ENCODE measurements at places on chromosomes 7 and 10.
A peak's percentile ranks its signal among the peaks of the same experiment; 100 is the strongest.

GRCh38 chr10:11276449-11276990 lies 258.8 kb downstream of the CELF2 start:
- no peak for DNase-seq

DNA sequence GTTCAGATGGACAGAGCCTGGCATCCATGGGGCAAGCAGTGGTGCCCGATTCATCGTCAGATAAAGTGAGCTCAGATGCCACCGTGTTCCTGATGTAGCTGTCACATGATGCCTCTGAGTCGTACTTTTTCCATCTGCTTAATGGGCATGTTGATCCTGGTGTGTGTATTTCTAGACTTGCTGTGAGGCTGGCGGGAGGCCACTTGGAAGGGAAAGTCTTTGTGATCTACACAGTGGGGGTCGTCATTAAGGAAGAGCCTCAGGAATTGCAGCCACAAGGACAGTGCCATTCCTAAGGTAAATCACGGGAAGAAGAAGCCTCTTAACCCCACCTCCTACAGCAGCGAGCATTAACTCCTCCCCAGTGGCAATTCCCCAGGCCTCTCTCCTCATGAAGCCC lies 63.0 kb downstream of the RGS10 start:
- DNase-seq = no peak

GRCh38 chr10:127346604-127347003 lies 150.2 kb upstream of the INSYN2A start:
- DNase-seq = no peak

GRCh38 chr10:125886914-125887512 lies 5.9 kb upstream of the DHX32 start:
- DNase-seq = no peak

- no peak for DNase-seq
Measured at GRCh38 chr10:8059191-8059936, 4.9 kb downstream of the GATA3 start.

GRCh38 chr7:157272351-157273207 lies 64.2 kb upstream of the DNAJB6 start:
- DNase-seq = no peak

DNA sequence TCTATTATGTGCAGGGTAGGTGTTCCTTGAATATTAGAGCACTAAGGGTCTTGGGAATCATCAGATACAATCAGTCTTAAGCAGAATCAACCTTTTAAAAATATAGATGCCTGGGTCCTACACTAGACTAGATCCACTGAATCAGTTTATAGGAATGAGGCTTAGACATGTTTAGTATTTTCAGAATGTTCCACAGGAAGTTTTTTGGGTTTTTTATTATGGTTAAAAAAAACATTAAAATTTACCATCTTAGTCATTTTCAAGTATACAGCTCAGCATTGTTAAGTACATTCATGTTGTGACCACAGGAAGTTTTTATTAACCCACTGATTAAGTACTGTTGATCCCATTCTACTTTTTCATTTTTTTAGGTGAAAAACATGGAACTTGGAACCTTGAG lies 135.7 kb downstream of the LCOR start:
- no peak for DNase-seq

DNA sequence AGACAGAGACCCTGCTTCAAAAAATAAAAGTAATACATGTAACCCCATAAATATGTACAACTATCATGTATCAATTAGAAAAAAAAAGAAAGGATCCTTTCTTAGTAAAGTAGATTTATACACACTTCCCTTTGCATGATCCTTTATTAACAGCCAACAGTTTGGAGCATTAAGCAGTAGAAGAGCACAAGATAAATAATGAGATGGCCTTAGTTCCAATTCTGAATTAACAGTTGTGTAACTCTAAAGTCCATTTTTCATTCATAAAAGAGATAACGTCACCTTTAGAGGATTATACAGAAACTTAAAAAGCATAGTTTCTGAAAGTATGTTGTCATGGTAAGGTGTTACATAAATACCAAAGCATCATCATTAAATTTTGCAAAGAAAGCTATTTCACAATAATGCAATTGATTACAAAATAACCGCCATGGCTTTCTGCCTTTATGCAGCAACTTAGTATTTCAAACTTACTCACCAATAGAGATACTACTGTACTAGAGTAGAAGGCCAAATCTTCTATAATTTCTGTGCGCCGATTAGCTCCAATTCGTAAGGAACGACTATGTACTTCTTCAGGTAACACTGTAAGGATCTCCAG lies 40.3 kb downstream of the TNPO3 start:
- no peak for DNase-seq

DNA sequence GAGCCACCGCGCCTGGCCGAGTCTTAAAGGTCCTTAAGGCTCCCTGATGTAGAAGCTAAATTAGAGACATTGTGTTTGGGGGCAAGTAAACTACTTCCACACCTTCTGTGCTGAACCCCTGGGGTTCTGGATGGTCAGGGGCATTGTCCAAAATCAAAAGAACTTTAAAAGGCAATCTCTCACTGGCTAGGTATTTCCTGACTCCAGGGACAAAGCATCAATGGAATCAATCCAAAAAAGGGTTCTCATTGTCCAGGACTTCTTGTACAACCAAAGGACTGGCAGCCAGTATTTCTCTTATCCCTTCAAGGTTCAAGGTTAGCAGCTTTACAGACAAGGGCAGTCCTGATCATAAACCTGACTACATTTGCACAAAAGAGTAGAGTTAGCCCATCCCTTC lies 24.0 kb downstream of the SRPK2 start:
- DNase-seq = no peak

DNA sequence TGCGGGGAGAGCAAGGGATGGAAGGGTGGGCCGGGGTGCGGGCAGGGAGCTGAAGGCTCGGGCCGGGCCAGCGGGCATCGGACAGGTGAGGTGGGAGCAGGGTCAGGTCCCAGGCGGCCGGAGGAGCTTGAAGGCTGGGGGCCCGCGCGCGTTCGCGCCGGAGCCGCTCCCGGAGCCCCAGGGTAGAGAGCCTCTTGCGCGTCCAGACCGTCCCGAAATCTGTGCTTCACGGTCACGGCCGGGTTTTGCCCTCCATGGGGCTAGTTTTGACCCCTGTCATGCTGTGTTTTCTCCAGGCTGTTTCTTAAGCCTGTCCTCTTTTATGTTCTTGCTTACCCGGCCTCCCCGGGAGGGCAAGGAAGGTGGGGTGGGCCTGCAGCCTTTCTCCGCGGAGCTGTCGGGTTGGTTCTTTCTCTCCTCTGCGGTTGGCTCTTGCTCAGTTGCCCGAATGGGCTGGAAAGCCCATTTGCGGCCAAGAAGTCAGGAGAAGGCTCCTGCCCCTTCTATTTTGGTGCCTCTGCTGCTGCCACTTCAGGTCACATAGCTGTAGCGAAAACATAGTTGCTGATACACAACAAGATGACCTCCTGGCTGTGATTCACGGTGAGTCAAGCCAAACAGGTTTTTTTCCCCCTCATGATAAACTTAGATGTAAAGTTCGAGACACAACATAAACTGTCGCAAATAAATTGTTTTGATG lies 650 bp downstream of the UBE2D1 start:
- DNase-seq = peak; percentile 38

GRCh38 chr7:113774182-113774807 lies 144.5 kb downstream of the PPP1R3A start:
- DNase-seq = peak; percentile 81

DNA sequence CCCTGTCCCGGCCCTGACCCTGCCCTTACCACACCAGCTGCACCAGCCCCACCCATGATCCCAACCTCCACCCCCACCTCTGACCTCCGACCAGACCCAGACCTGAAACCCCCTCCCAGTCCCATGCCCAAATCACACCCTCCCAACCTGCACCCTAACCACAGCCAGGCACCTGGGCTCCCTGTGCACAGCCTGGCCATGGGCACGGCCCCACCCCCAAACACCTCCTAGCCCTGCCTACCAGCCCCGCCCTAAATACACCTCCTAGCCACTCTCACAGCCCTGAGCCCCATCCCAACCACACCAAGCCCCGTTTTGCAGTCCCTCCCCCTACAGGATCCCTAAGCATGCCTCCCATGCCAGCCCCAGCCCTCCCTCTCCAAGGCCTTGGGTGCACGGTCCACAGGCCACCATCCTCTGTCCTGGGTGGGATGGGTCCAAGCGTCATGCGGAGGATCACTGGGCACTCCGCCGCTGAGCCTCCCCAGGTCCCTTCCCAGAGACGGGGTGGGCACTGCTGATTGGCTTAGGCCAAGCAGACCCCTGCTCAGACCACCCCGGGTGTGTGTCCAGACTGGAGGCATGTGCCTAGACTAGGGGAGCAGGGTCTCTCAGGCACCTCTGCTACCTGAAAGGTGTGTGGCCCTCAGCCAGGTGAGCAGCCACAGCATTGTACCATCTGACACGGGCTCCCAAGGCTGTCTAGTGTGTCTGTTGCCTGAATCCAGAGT lies 30.1 kb downstream of the INSIG1 start:
- no peak for DNase-seq

GRCh38 chr10:17488848-17489247 lies 34.5 kb upstream of the ST8SIA6 start:
- DNase-seq = no peak

DNA sequence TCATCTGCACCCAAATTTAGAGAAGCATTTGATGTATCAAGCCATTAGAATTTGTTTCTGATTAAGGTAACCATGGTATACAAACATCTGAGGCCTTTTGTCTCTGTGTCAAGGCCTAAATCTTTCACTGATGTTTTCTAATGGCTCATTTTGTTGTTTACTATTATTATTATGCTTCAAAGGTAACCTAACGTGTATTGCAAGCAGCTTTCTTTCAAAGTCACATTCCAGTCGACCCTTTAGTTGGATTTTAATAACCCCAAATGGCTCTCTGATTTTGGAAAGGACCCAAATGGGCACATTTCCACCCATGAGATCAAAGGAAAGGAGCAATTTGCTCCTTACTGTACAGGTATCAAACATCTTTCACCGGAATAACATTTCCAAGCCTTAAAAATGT lies 46.7 kb upstream of the WNT16 start:
- DNase-seq = no peak

DNA sequence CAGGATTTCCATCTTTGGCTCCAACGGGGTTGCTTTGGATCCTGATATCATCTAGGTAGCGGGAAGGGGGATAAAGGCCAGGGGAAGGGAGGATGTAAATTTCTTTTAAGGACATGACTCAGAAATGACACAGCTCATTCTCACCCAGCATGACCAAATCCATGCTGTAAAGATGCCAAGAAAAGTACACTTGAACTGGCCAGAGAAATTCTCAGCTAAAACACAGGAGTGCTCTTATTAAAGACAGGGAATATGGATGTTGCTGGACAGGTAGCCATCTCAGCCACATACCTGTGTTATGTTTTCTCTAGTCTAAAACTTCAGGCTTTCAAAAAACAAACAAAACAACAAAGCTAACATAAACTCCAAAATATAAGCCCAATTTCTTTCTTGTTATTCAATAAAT lies 68.3 kb downstream of the NAMPT start:
- DNase-seq = peak; percentile 96

DNA sequence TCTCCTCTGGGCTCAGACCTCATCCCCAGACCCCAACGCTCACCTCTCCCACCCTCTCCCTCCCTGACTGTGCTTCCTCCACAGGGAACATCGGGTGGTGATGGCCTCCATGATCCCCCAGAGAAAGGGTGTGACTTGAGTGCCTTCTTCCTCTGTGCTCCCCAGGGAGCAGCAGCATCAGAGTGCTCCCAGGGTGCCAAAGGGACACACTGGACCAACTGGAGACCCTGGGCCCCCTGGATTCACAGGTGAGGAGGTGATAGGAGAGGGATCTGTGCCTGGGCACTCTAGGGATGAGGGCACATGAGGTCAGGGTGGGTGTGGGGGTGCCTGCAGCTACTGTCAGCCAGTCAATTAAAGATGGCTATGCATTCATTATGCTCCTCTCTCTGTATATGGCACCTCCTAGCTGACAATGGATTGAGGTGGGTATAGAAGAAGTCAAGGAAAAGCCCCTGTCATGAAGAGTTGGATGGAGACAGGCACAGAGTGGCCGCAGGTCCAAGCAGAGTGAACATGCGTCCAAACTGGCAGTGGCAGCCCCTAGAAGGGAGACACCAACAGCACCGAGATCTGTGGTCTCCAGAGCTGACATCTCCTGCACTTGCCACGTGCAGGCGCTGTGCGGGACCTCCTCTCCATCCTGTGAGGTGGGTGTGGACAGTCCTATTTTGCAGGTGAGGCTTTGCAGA lies 15.5 kb upstream of the VOPP1 start:
- DNase-seq = no peak

DNA sequence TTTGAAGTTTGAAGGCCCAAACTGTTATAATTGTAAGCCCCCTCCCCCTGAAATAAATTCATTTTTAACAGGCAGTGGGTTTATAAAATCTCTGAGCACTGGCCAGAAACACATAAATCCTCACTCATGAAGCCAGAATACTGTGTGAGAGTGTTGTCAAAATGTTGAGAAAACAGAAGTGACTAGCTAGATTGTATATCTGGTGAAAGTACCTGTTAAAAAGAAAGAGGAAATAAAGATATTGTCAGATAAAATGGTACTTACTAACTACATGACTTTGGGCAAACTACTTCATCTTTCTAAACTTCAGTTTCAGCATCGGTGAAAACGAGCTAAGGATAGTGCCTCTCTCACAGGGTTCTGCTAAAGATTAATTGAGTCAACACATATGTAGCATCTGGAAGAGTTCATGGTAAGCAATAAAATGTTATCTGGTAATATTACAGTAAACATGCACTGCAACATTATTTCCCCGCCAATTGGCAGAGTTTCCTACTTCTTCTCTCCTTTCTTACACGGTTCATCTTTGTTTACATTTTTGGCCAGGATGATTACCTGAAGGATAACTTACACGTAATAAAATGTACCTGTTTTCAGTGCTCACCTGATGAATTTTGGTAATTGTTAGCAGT lies 202.5 kb upstream of the CHRM2 start:
- DNase-seq = no peak

- no peak for DNase-seq
Measured at GRCh38 chr10:7405637-7406036, 5.2 kb downstream of the SFMBT2 start.

- DNase-seq = no peak
Measured at GRCh38 chr10:110613341-110613995, 30.7 kb upstream of the RBM20 start.

DNA sequence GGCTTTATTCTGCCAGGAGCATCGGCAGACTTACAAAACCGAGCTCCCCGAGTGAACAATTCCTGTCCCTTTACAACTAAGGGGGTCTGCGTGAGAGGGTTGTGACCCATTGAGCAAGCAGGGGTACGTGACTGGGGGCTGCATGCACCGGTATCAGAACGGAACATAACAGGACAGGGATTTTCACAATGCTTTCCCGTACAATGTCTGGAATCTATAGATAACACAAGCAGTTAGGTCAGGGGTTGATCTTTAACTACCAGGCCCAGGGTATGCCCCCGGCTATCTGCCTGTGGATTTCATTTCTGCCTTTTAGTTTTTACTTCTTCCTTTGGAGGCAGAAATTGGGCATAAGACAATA lies 38.1 kb upstream of the GSDME start:
- DNase-seq = no peak
